ENCODE measurements at places on chromosomes 4 and X. TPM values are rescaled to one million over a fixed set of nuclear protein-coding genes. Genes with fewer than 3 reads are reported as not detected.

Gene LETM1
- 13.4 TPM for total RNA-seq

Gene ATOH1
- not detected for total RNA-seq

Gene GDPD2
- total RNA-seq: 0.09 TPM

Gene PAGE3
- total RNA-seq: not detected

DNA sequence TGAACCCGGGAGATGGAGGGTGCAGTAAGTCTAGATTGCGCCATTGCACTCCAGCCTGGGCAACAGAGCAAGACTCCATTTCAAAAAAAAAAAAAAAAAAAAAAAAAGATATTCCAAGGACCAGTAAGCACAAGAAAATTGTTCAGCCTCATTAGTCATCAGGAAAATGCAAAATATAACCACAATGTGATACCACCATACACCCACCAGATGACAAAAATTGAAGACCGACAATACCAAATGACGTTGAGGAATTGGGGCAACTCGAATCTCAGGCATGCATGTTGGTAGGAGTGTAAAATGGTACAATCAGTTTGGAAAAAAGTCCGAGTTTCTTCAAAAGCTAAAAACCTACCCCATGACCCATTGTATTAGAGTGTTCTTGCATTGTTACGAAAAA is 130.2 kb upstream of the FAM9B start:
- DNase-seq: no peak

DNA sequence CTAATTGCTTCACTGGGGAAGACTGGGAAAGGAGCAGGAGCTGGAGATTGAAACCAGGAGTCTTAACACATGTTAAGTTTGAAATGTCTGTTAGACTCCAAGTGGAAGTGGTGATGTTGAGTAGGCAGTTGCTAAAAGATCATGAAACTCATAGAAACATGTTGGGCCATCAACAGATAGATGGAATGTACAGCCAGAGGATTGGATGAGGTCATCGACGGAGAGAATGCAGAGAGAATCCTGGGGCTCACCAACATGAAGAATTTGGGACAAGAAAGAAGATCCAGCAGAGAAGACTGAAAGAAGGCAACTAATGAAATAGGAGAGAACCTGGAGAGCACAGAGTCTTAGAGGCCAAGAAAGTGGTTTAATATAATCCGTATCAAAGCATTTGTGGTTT is 19.4 kb upstream of the TSPAN5 start:
- DNase-seq: no peak

GRCh38 chr4:184402740-184403383 is 71.5 kb downstream of the IRF2 start:
- no peak for DNase-seq

GRCh38 chr4:167890226-167890625 is 202.1 kb upstream of the ANXA10 start:
- DNase-seq: no peak

DNA sequence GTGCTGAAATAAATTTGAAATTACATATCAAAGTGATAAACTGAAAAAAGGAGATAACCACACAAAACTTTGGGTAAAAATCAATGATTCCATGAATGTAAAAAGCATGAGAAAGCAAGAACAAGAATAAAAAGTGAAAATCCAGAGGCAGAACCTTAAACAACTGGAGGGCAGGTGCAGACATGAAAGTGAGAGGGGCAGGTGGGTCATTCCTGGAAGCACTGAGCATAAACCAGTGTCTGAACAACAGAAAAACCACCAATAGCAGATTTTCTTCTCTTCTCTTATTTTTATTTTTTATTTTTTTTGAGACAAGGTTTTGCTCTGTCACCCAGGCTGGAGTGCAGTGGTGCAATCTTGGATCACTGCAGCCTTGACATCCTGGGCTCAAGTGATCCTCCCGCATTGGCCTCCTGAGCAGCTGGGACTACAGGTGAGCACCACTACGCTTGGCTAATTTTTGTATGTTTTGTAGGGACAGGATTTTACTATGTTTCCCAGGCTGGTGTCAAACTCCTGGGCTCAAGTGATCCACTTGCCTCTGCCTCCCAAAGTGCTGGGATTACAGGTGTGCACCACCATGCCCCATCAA is 46.8 kb upstream of the GPR78 start:
- DNase-seq: no peak

DNA sequence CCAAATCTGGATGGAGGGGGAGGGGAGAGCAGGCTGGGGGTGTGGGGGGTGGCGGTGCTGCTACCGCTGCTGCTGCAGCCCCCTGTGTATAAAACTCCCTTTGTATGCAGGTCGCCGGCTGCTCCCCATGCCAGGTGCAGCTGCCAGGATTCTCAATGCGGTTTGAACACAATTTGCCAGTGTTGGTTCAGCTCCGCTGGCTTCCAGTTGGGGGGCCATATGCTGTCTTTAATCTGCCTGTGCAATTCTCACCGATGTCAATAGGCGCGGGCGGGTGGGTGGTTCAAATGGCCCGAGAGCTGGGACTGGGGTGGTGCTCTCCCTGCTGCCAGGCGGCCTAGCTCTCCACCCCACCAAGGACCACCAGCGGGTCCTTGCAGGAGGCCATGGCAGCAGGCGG is 257.6 kb downstream of the BCOR start:
- DNase-seq: peak; percentile 44
